Inflammatory macrophage treated with lipopolysaccharide for 4 hours (primary cell): ENCODE measurements at places on chromosomes 1 and 21.
A peak's percentile ranks its signal among the peaks of the same experiment; 100 is the strongest.

DNA sequence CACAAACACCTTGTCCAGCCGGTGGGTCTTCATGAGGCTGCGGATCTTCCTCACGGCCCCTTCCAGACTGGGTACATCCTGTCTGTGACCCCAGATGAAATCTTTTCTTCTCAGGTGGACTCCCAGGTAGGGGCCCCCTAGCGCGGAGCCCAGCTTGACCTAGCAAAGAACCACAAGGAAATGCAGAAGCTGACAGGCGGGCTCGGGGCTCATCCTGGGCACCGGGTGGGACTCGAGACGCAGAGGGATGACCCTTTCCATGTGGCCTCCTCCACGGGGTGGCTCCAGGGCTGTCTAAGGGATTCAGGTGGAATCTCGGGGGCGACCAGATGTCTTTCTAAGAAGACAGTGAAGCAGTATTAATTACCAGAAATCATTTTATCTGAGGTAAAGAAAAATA, 17.8 kb downstream of the POFUT2 start:
- DNase-seq, result no peak

DNA sequence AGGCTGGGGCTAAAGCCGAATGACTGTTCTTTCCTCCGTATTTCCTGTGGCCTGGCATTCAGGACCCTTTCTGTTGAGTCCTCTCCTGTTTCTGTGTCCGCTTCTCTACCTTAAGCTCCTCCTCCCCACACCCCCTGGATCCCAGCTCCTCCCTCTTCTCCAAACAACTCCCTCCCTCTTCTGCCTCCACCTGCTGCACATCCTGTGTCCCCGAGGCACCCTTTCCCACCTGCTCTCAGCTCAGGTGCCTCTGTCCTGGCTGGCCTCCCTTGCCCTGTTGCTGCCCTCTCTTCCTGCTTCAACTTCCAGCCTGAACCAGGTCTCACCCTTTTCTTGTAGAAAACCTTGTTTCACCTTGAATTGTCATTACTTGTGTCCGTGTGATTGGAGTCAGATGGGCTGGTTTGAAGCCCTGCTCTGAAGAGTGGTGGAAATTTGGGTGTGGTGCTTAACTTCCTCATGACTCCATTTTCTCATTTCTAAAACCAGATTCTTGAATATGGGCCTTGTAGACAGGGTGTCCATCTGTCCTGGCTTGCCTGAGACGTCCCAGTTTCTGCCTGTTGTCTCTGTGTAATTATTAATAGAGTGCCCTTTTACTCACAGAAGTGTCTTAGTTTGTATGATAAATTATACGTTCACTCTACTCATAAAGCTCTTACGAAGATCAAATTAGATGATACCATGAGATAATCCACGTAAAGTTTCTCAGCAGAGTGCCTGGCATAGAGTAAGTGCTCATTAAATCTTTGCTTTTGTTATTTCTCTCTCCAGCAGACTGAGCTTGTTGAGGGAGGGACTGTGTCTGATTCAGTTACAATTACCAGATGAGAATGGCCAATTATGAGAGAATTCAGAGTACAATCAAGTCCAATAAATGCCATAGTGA, 58.9 kb upstream of the TRABD2B start:
- DNase-seq, result no peak

GRCh38 chr1:151710187-151710840, 6.3 kb downstream of the CELF3 start:
- DNase-seq, result peak; percentile 42

DNA sequence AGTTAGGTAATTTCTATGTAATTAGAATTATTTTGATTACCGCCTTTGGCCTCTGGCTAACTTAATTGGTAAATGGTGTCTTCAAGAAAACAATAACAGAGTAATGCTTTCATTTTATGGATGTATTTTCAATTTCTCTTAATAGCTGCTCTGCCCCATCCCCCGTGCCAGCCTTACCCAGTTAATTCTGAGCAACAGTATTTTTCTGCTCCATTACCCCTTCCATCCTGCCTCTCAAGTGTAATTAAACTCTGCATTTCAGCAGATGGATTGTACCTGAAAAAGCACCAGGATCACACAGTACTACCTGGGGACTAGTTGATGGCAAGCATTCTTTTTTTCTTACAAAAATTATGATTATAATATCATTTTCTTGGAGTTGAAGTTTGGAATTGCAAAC, 104.2 kb downstream of the KIAA0319L start:
- DNase-seq, result no peak

- DNase-seq, result no peak
Measured at GRCh38 chr1:206021626-206022365, 1.9 kb downstream of the CTSE start.

DNA sequence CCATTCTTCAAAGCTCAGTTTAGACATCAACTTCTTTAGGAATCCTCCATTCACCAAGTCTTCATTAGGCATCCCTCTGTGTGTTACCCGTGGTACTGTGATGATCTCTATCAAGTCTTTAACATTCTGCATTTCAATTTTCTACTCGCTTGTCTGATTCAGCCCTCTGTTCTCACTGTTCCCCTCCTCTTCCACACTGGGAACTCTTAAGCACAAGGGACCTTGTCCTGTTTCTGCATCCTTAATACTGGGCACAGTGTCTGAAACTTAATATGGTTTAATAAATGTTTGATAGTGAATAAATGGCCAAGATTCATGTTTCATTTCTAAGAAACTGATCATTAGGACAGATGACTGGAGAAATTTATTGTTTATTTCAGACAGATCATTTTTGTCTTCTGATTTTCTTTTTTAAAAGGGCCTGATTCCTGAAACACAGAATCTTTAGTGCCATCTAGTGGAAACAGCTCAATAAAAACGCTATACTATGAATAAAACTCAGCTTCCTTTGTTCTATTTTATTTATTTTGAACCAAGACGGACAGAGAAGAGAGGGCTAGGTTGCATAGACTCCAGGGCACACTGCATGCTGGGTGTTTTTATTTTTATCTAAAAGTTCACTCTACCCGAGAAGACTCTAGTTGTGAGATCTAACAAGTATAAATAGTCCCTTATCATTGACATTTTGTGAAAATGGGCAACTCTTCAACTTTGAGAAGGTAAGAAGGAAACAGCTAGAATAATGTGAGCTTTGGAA, 7.0 kb upstream of the TRIM45 start:
- peak; percentile 38 for DNase-seq

DNA sequence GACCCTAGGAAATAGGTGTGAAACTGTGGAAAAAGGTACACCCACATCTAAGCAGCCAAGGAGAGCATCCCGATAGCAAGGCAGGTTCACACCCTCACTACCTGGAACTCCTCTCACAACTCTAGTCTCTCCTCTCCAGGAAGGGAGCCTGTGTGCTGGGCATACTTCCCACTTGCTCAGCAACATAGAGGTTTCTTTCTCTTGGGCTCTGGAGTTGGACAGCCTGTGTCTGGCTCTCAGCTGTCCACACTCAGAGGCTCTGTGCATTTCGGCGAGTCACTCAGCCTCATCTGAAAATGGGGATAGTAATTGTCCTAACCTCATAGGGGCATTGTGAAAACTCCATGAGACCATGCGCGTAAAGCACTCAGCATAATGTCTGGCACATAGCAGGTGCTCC, 29.6 kb upstream of the VWA5B1 start:
- DNase-seq, result no peak

DNA sequence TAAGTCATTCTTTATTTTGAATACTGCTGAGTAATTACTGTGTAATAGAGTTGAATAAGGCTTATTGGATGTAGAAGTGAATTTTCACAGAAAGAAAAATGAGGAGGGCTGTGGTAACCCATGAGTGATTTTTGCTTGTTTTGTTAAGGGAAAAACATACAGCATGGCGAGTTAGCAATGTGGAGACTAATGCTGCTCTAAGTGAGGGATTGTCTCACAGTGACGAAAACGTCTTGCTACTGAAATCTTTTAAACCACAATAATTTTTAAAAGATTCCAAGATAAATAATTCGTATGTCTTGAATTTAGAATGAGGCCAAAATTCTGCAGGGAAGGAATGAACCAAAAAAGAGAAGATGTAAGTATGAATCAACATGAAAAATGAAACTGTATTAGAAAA, 16.2 kb upstream of the PLA2G4A start:
- no peak for DNase-seq

- DNase-seq, result peak; percentile 95
Measured at GRCh38 chr1:999725-1000356, at the start of gene HES4. Gene HES4 (minus strand): TSS chr1:1000097. CDS start chr1:999973, 124 bp downstream.

DNA sequence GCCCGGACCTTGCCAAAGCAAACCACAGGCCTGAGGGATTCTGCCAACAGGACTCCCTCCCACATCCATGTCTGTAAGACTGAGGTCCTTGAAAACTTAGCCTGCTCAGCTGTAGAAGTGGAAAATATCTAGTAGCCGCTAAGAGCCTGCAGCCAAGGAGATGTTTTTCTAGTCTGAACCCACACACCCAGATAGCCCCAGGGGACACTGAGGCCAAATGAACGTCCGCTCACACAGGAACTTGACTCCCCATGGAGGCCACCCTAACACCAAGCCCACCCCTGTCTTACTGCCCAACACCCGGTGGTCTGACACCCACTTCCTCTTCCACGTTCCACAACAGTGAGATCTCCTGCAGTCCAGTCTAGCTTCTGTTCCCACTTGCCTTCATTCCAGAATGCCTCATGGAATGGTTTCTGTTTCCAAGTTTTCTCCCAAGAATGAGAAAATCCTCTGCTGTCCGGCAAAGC, 174.8 kb downstream of the PLPP3 start:
- DNase-seq, result no peak

DNA sequence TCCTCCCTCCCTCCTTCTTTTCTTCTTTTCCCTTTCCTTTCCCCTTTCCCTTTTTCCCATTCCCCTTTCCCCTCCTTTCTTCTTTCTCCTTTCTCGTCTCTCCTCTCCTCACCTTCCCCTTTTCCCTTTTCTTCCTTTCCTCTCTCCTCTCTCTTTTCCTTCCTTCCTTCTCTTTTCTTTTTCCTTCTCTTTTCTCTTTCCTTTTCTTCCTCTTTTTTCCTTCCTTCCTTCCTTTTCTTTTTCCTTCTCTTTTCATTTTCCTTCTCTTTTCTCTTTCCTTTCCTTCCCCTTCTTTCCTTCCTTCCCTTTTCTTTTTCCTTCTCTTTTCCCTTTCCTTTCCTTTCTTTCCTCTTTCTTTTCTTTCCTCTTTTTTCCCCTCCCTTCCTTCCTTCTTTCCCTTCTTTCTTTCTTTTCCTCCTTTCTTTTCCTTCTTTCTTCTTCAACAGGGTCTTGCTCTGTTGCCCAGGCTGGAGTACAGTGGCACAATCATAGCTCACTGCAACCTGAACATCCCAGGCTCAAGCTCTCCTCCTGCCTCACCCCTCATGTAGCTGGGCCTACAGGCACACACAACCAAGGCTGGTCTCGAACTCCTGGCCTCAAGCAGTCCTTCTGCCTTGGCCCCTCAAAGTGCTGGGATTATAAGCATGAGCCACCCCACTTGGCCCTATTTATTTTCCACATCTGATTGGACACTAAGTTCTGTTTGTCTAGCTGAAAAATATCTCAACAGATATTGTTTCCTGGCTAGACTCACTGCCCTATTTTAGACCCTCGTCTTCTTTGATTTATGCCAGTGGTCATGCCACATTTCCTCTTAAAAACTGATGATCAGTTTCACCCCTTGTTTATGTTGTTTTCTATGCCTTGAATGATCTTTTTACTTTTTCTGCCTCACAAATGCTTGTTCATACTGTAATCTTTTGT, 57.1 kb upstream of the MACF1 start:
- no peak for DNase-seq

DNA sequence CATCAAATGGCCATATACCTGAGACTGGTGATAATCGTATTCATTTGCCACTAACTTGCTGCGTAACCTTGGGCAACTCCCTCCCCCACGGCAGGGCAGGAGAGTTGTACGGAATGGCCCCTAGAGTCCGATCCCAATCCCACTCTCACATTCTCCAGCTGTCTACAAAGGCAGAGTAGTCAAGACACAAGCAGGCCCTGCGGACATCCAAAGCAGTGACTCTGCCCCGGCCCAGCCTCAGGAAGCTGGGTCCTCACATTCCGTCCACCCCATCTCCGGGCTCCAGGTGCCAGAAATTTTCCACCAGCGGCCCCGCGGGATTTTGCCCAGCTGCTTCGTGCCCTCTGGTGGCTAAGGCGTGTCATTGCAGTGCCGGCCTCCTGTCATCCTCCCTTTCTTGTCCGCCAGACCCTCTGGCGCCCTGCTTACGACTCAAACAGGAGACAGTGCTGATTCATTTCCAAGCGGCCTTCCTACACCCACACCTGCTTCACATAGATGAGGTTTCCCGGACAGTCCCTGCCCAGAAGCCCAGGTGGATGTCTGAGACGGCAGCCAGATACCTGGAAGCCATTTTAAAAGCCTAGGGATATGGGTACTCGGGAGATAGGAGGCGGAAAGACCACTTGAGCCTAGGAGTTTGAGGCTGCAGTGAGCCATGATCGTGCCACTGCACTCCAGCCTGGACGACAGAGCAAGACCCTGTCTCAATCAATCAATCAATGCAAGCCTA, 2.9 kb upstream of the S100A2 start:
- peak; percentile 77 for DNase-seq

GRCh38 chr1:109112652-109113285, 1.1 kb upstream of the ELAPOR1 start:
- DNase-seq, result peak; percentile 86

DNA sequence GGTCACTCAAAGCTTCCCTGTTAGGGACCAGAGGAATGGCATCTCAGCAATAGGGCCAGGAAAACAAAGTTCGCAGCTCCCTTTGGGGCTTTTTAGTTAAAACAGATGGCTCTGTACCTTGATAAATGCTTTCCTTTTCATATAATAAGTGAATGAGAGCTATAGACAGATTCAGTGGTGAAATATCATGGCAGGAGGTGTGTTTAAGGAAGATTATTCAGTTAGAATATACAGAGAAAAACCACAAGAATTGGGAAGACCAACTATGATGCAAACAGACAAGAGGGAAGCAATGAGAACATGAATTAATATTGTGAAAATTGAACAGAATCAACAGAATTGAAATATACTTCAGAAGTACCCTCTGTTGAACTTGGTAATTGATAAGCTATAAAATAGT, 379.4 kb downstream of the PLPP3 start:
- DNase-seq, result peak; percentile 23

DNA sequence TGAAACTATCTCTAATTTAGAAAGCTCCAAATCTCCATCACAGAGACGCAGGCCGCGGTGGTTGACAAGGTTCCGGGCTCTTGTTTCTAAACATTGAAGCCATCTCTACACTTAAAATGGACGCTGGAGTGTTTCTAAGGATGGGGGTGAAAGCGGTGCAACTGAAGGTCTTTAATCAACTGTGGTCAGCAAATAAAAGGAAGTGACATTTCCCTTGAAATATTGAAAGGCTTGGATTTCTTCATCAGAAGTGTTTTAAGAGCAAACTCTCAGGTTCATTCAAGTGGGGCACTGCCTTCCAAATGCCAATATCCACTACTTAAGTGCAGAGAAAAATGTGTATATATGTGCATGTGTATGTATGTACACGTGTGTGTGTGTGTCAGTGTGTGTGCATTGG, 117.3 kb downstream of the KAZN start:
- no peak for DNase-seq

GRCh38 chr1:157975228-157975950, 18.1 kb upstream of the KIRREL1 start:
- no peak for DNase-seq

- DNase-seq, result peak; percentile 92
Measured at GRCh38 chr1:33181921-33182341, at the start of gene TRIM62. Gene TRIM62 (minus strand): TSS chr1:33182043. CDS start chr1:33181432, 611 bp downstream.

GRCh38 chr1:192476802-192477298, 98.7 kb upstream of the RGS1 start:
- DNase-seq, result peak; percentile 98

GRCh38 chr1:64453688-64454087, 16.2 kb upstream of the CACHD1 start:
- DNase-seq, result no peak
